ENCODE measurements at places on chromosomes 6 and 20.

DNA sequence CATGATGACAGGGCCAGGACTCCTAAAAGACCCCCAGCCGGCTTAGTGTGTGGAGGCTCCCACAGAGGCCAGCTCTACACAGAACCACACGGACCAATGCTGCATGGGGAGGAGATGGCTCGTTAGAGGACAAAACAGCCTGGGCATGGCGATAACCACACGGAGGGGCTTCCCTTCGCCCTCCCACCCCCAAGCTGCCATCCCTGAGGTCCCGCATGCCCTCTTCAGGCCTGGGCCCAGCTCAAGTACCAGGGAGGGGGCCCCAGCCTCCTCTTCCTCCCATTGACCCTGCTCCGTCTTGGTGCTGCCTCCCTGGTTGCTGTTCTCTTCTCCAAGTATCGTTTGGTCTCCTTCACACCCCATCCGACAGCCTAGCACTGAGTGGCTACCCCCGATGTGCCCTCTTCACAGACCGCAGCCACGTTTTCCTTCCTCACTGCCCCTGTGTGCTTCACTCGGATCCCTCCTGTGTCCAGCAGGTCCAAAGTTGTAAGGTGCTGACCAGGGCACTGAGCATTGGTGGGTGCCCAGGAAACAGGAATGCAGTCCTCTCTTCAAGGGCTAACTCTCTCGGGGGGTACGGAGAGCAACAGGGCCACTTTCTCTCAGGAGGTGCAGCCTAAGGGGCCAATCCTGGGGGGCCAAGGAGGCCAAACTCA lies 9.6 kb upstream of the MLN start:
- DNase-seq, result no peak

DNA sequence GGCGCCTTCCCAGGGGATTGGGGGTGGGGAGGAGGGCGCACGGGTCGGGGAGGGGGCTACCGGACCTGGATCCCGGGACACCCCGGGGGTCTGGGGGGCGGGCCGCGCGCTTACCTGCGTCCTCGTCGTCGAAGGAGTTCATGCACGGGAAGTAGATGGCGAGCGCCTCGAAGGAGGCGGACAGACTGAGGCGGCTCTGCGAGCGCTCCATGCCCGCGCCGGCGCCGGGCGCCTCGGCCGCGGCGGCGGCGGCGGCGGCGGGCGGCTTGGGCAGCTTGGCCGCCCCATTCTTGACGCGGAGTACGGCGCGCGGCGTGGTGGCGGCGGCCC lies 320 bp downstream of the RIMS4 start:
- no peak for DNase-seq

DNA sequence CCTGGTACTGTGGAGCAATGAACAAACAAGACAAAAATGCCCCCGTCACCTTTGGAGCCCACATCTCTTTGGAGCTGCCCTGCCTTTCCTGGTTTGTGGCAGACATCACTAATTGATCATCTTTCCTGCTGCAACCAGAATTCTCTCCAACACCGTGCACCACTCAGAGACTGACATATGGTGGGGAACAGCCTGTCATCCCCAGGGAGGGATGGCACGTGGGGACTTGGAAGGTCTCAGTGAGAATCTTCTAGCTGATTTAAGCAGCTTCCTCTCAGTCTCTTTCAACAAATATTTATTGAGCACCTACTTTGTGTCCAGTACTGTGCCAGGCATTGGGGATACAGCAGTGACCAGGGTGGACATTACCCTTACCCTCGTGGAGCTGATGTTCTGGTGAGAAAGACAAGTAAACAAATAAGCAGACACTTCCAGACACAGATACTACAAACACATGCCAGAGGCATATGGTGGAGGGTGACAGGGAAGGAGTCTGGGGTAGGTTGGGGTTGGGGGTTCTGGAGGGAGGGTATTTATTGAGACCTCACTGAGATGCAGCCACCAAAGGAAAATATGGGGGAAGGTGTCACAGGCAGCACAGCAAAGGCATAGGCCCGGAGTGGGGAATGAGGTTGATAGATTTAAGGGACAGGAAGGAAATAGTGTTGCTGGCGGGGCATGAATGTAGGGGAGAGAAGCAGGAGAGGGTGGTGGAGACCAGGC lies 82.3 kb downstream of the CEBPB start:
- DNase-seq, result no peak

GRCh38 chr6:85008296-85009009 lies 244.1 kb upstream of the TBX18 start:
- DNase-seq, result no peak

- no peak for DNase-seq
Observed at GRCh38 chr6:158770533-158771330, 48.4 kb downstream of the EZR start.

DNA sequence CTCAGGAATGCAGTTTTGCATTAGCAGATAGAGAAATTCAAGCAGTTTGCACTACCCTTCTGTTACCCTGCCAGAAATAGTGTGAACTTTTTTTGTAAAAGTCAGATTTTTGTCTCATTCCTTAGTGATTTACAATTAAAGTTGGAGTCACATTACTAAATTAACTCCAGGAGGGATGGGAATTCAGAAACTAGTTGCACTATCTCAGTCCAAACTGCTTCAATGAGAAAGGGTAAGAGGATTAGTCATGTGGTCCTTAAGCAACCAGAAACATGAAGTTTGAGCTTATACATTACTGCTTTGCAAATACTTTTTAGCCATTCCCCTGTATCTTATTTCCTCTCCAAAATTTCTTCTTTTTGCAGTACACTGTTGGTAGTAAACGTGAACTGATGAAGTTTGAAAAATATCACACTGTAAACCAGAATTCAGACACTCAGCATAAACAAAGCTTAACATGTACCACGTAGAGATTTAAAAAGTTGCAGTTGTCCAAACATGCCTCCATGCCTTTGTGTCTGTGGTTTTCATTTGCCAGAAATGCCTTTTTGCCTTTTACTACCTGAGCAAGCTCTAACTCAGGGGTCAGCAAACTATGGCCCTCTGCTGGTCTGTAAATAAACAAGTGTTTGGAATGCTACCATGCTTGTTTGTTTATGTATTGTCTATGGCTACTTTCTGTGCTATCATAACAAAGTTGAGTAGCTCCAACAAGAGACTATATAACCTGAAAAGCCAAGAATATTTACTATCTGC lies 49.7 kb downstream of the TP53INP2 start:
- no peak for DNase-seq

DNA sequence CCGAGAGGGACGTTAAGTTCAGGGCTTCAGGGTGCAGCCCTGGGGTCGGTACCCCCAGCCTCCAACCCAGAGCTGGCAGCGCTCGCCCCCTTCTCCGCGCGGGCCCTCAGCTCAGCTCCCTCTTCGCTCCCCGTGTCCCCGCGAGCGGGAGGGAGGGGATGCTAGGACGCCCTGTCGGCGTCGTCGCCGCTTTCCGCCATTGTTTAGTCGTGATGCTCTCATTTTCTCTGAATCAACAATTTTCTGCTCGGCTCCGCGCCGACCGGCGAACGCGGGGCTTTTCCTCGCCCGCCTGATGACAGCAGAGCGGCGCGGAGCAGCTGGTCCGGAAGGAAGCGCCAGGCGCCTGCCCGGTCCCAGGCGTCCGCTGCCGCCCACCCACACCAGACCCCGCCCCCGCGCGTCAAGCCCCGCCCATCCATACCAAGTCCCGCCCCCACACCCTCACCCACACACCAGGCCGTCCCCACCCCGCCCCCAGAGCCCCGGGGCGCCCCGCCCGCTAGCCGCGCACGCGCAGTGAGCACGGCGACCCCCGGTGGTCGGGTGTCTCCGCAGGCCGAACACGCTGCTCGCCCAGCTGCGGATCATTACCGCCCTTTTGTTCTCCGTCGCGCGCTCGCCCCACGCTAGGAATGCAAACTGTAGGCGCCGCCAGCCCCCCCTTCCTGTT lies 50.1 kb upstream of the SLC32A1 start:
- peak; percentile 87 for DNase-seq

DNA sequence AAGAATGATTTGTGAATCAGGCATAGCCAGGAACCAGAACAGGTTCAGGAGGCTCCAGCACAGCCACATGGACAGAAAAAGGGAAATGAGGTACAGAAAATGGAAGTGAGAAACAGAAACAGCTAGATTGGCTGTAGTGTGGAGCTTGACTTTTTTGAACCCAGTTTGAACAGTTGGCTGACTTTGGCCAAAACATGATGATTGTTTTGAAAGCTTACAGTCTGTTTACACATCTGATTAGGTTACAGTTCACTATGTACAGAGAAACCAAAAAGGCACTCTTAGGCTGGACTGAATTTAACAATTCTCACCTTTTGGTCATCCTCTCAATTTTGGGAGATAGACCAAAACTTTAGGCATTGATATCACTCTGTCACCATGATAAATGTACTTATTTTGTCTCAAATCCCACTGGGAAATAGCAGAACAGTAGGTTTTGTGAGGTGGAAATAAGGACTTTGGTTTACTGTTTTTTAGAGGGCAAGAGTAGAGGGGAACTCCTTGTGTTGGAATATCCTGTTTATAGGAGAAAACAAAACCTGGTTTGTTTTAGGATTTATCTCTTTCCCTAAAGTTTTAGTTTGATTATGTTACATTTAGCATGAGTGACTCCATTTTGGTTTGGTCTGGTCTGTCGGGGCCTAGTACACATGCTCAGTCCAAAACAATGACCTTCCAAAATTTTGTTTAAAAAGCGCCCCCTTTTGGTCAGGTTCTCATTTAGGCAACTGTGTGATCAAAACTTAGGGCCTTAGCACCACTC lies 123.1 kb downstream of the OLIG3 start:
- DNase-seq, result no peak

DNA sequence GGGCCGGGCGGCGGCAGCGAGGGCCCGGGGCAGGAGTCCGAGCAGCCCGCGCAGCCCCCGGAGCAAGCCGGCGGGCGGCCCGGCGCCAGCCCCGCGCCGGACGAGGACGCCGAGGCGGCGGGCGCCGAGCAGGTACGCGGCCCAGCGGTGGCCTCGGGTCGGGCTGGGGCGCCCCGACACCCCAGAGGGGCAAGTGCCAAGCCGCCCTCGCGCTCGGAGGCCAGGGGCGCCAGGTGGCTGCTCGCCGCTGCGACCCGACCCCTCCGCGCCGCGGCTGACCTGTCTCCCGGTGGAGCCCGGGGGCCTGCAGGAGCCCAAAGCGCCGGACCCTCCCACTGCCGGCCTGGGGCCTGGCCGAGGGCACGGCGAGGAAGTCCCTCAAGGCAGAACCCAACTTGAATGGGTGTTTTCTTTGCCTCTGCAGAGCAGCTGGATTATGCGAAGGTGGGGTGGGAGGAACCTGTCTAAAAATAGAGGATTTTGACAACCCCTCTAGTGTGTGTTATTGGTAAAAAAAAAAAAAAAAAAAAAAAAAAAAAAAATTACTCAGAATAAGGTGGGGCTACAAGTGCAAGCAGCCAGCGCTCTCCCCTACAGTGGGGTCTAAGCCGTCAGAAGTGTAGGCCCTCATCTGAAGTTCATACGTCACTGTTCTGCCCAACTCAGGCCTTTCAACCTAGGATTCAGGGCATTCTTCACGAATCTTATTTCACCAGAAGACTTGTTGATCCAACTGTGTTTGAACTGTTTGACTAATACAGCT lies 609 bp downstream of the OGFRL1 start:
- peak; percentile 19 for DNase-seq

- no peak for DNase-seq
Observed at GRCh38 chr6:75689576-75689975, 59.5 kb upstream of the MYO6 start.

Data from caudate nucleus (tissue), 63 donors.